ENCODE measurements at places on chromosomes 7 and 10.

DNA sequence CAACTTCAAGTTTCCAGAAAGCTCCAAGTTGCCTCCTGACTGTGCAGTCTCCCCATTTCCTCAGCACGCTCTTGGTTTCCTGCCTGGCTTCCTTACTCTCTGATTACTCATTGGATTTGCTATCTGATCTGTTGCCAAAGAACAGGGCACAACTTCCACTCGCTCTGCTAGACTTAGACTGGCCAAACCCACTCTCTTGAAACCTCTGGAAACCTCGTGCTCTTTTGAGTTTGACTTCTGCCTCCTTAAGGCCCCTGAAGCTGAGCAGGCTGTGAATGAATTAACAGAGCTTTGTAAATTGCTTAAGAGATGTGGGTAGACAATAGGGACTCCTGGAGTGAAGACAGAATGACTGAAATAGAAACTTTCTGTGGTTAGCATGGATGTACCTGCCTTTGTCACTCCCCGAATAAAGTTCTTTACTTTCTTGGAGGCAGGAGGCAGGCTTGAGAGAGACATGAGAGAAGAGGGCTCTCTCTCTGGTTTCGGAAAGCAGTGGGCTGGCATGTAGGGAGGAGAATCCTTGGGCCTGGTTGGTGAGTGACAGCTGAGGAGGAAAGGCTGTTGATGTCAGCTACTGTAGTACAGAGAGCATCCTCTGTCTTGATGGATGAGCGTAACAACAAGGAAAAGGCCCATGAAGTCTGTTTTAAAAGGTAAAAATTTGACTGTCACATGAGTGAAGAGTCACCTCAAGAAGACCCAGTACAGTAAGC lies 70.8 kb downstream of the CHN2 start:
- no peak for DNase-seq

GRCh38 chr7:45606050-45606449 lies 31.9 kb downstream of the ADCY1 start:
- DNase-seq, result no peak

DNA sequence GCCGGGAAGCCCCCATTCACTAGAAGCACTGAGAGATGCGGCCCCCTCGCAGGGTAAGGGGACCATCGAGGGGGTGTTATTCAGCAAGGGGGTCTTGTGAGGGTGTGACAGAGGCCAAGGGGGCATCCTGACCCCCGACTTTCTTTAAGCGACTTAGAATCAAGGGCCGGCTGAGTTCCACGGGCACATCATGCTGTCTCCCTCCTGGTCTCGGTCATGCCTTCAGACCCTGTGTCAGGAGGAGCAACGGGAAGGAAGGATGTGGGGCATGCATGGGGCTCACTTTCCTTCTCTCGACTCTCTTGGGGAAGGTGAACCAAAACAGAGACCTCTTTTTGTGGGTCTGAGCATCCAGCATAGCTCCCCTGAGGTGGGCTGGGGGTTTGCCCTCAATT lies 2.5 kb downstream of the ACSL5 start:
- DNase-seq, result no peak

DNA sequence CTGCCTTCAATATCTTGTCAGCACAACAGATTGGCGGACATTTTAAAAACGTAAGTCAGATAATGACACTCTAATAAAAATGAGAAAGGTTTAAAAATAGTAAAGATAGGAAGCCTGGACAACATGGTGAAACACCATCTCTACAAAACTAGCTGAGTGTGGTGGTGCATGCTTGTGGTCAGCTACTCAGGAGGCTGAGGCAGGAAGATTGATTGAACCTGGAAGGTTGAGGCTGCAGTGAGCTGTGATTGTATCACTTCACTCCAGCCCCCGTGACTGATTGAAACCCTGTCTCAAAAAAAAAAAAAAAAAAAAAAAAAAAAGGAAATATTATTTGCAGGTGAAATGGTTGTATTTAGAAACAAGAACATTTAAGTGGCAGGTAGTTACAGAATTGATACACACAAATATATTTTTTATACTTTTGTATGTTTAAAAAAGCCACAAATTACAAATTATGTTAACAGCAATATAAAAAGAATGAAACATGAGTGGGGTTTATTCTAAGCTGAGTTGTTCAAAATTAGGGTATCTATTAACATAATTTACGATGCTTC lies 141.9 kb downstream of the ADK start:
- peak; percentile 12 for DNase-seq

- no peak for DNase-seq
Measured at GRCh38 chr7:6385110-6385781, 62.5 kb downstream of the DAGLB start.

DNA sequence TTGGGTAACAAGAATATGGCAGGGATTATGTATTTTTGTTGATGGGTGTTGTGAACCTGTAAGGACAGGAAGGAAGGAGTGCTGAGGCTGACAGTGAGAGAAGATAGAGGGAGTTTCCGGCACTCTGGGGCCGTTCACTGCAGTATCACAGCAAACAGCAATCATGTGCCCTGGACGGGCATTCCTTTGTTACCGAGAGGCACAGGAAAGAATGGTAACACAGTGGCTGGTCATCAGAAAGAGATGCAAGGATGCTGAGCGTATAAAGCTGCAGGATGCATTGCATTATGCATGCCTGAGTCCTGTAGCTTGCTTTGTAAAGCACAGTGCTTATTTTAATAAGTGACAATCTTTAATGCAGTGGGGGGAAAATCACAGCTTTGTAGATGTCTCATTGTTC lies 286.8 kb downstream of the RPS24 start:
- DNase-seq, result no peak

GRCh38 chr10:77513781-77514331 lies 123.8 kb downstream of the KCNMA1 start:
- DNase-seq, result no peak

DNA sequence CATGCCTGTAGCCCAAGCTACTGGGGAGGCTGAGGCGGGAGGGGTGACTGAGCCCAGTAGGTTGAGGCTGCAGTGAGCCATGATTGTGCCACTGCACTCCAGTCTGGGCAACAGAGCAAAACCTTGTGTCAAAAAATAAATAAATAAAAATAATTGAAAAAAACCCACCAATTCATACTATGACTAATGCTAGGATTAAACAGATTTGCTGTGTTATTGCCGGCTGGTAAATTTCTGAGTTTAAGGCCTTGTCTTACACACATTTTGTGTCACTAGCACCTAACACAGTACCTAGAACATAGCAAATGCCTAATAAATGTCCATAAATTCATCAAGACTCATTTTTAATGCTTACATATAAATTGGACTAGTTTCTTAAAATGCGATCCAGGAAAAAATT lies 8.7 kb downstream of the ESYT2 start:
- no peak for DNase-seq

- no peak for DNase-seq
Measured at GRCh38 chr7:520503-521161, 986 bp upstream of the PDGFA start.

GRCh38 chr10:12721334-12721733 lies 280.2 kb downstream of the CCDC3 start:
- no peak for DNase-seq

GRCh38 chr7:106127984-106128780 lies 16.1 kb upstream of the SYPL1 start:
- no peak for DNase-seq

- no peak for DNase-seq
Measured at GRCh38 chr10:2933071-2933470, 134.3 kb upstream of the PFKP start.

DNA sequence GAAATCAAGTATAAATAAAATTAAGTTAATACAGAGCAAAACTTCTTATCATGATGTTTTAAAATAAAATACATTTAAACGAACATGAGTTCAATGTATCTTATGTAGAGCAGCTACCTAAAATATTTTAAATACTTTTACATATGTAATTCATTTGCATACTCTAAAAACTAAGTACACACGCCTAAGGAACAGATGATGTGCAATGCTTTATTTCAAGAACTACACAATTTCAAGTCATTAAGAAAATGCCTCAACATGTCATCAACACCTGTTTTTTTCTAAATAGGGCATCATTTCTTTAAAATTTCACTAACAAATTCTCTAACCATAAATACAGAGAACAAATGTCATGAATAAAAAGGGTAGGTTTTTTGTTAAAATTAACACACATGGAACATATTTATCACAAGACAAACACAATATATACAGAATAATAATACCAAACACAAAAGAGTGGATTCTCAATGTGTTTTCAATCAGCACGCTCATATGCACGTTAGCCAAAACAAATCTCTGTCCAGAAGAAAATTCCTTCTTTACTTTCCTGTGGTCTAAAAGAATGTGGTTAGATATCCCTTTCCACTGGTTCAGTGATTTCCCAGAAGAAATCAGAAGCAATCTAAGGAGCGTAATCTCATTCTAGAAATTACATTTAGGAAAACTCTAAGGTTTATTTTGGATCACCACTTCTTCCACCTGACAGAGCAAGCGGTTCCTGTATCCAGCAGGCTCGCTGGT lies 73.0 kb upstream of the PFKP start:
- no peak for DNase-seq

DNA sequence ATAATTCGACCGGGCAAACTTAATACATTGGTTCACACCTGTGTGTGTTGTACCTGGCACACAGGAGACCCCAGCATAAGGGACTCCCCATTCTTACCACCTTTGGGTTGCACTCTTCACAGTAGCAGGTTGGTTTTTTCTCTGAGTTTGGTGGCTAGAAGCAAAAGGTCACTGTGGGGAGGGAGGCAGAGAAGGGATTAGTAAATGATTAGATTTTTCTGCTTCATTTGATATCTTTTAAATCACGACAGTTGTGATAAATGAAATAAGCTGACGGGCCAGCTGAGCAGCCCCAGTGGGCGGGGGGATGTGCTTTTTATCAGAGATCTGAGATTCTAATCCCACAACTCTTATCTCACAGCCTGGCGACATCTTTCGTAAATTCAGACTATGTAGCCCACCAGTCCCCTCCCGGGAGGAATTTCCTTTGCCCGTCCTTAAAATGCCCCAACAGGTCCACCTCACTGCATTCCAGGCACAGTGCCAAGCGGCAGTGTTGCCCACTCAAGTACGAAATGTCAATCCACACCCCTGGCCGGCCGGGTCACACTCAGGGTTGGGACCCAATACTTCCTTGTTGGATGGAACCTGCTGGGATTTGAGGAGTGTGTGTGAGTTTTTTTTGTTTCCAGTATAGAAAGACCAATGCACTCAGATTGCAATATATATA lies 10.5 kb upstream of the KCP start:
- DNase-seq, result no peak

DNA sequence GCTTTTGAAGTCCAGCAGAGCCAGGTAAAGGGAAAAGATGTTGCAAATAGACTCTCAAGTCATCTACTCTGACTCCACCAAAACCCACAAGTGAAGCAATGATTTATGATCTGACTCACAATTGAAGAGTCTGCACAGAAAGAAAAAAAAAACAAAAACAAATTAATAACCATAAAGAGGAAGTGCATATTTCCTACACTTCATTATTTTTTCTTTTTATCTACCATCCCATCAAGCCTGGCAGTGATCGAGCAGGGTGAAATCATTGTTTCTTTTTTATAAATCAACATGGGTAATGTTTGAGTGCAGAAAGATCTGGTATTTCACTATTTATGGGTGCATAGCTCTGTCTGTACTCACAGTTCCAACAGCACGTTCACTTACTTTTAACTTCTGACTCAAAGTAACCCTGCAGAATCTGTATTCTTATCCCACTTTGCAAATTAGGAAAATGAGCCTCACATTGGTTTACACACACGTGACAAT lies 829.0 kb downstream of the TNS3 start:
- no peak for DNase-seq

- no peak for DNase-seq
Measured at GRCh38 chr7:55477781-55478374, 94.4 kb downstream of the VOPP1 start.

- DNase-seq, result no peak
Measured at GRCh38 chr10:45408421-45409319, 34.7 kb downstream of the ALOX5 start.

GRCh38 chr7:80583901-80584300 lies 54.5 kb upstream of the CD36 start:
- no peak for DNase-seq

DNA sequence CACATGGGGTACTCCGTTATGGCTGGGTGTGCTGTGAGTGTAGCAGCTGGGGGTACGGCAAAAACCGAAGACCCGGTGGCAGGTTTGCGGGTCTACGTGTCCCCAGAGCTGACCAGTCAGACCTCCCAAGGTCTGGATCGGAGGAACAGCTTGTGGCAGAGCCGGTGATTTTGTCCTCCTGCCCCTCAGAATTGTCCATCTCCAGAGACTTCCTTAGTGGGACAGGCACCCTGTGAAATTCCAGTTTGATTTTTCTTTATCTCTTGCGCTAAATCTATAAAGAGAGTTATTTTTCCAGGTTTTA lies 1.0 kb downstream of the EIF3B start:
- DNase-seq, result no peak

- no peak for DNase-seq
Measured at GRCh38 chr7:44309271-44310091, 15.9 kb downstream of the CAMK2B start.

- DNase-seq, result no peak
Measured at GRCh38 chr10:60441515-60441914, 51.8 kb upstream of the ANK3 start.

- DNase-seq, result no peak
Measured at GRCh38 chr10:49366460-49366859, 29.4 kb downstream of the DRGX start.

DNA sequence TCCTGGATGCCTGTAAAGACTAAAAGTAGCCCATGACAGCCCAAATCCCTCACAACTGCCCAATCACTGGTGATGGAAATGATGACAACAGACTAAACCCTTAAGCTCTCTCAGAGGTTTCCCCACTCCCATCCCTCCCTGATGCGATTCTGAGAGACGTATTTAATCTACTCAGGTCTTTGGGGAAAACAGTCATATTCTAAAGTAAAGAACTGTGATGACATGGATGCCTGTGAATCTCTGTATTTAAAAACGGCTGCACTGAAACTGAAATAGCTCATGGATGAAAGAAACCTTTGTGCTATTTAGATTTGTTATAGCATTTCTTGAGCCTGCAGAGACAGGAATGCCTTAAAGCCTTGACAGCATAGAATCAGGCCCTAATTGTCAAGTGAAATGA lies 28.5 kb downstream of the VPS41 start:
- DNase-seq, result no peak
